ENCODE measurements at places on chromosomes 3 and 15.

- no peak for DNase-seq
These were observed 66.7 kb upstream of the XCR1 start for GRCh38 chr3:46093966-46094365.

GRCh38 chr15:77544162-77544561, 88.5 kb downstream of the LINGO1 start:
- DNase-seq, result no peak

- DNase-seq, result no peak
These were observed 4.4 kb downstream of the FAH start for GRCh38 chr15:80157215-80157614.

- no peak for DNase-seq
These were observed 19.0 kb downstream of the SEMA6D start for GRCh38 chr15:47736143-47736786.

- DNase-seq, result peak; percentile 45
These were observed 28.8 kb upstream of the UBL7 start for GRCh38 chr15:74489518-74490338.

GRCh38 chr15:89444241-89445225, 51.9 kb downstream of the RHCG start:
- no peak for DNase-seq

DNA sequence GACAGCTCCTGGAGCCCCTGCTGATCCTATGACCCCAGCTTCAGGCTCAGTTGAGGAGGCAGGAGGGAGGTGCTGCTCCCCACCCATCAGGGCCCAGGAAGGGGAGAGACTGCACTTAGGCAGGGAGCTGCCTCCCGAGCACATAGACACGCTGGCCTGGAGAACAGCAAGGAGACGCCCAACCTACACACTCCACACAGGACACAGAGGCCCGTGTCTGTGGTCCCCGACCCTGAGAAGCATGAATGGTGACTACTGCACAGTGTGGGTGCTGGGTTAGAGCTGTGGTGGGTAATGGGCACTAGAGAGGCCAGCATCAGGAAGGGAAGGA, 1.1 kb upstream of the HHATL start:
- DNase-seq, result no peak

DNA sequence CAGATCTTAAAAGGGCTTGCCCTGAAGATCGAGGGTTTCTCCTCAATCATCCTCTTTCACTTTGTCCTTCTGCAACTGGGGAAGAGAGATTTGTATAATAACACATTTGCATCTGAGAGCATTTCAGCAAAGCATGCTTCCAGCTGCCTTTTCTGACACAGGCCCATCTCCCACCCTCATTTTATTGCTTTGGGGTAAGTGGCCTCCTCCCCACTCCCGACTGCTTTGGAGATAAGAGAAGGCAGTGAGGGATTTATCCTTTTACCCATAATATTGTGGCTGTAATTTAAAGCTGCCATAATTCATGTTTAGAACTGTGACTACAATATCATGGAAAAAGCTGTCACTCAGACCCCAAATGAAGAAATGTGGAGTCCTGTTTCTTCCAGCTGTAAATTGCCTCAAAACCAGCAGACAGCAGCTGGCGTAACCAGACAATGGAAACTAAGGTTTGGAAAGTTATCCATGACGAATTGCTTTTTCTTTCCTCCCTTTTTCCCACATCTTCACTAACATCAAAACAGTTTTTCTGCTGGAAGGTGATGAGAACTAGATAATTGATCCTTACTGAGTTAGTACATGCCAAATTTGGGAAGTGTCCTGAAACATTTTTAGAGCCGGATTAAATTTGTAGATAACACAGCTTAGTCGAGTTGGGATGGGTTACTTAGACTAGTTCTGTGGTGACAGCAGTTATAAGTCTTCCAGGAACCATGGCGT, 104.2 kb upstream of the PFN2 start:
- DNase-seq, result no peak

- DNase-seq, result no peak
These were observed 60.5 kb downstream of the IGF2BP2 start for GRCh38 chr3:185764163-185764979.

GRCh38 chr3:168088106-168088720, 7.5 kb downstream of the GOLIM4 start:
- DNase-seq, result no peak

DNA sequence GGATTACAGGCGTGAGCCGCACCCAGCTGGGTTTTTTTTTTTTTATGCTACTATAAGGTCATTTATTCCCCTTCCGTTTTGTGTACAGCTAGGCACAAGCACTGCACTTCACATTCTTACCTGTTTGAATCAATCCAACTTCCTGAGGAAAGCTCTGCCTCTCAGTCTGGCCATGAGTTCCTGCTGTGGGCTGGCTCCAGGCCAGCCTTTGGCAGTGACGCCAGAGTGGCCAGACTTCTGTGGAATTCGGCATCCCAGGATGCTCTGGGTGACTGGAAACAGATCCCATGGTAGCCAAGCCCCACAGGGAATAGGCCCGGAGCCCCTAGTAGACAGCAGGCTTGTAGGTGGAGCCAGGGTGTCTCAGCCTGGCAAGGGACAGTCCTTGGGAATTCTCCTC, 21.5 kb upstream of the TIMP4 start:
- DNase-seq, result no peak

- DNase-seq, result no peak
These were observed 27.8 kb downstream of the KLHL6 start for GRCh38 chr3:183527428-183528379.

DNA sequence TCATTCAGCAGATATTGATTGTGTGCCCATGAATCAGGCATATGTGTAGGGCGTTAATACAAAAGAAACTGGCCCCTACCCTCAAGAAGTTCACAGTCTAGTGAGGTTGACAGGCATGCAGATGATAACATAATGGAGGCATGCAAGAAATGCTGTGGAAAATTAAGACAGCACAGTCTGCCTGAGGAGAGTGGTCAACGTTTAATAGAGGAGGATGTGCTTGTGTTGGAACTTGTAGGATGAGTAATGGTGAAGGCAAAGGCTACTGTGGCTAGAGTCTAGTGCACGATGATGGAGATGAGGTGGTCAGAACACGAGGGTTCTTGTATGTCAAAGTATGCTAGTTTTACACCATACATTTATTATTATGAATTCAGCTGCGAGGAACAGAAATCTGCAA, 295.7 kb downstream of the SOX2 start:
- DNase-seq, result no peak

GRCh38 chr15:81024265-81024872, 23.6 kb downstream of the TLNRD1 start:
- DNase-seq, result no peak

GRCh38 chr3:72123908-72124441, 339.0 kb upstream of the PROK2 start:
- DNase-seq, result no peak

DNA sequence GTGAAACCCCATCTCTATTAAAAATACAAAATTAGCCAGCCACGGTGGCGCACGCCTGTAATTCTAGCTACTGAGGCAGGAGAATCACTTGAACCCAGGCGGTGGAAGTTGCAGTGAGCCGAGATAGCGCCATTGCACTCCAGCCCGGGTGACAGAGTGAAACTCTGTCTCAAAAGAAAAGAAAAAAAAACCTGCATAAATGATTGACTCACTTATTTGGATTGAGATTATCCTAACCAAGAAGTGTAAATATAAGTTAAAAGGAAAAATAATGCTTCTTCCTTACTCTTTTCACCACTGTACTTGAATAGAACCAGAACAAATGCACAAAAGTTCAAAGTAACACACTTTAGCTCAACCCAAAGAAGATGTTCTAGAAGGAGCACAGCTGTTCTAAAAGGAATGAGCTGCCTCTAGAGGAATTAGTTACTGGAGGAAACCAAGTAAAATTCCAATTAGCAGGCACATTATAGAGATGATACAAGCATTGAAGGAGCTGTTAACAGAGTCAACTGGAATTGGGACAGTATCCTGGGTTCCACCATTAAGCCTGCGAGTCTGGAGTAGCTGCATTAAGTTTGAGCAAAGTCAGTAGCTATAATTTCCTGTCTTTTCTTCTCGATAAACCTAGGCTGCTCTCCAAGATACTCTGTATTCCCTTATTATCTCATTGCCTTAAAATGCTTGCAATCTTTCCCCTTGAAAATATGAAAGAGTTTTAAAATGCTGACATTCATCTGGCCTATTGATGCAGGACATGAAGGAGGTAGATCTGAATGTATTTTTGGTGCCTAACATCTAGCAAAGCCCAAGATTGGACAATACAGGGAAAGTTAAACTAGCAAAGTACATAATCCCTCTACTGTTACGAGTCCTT, 9.5 kb downstream of the MTHFS start:
- no peak for DNase-seq

- DNase-seq, result no peak
These were observed 317.3 kb downstream of the FGF12 start for GRCh38 chr3:192409838-192410683.

- DNase-seq, result no peak
These were observed 12.9 kb downstream of the SEC11A start for GRCh38 chr15:84702961-84703482.

- no peak for DNase-seq
These were observed 53.9 kb downstream of the TMOD3 start for GRCh38 chr15:51883271-51883837.

GRCh38 chr3:141331377-141332318, 36.7 kb upstream of the ZBTB38 start:
- no peak for DNase-seq

- DNase-seq, result no peak
These were observed 452.8 kb downstream of the NAALADL2 start for GRCh38 chr3:175311946-175312345.

- no peak for DNase-seq
These were observed 11.7 kb downstream of the MRPS22 start for GRCh38 chr3:139355476-139355875.

DNA sequence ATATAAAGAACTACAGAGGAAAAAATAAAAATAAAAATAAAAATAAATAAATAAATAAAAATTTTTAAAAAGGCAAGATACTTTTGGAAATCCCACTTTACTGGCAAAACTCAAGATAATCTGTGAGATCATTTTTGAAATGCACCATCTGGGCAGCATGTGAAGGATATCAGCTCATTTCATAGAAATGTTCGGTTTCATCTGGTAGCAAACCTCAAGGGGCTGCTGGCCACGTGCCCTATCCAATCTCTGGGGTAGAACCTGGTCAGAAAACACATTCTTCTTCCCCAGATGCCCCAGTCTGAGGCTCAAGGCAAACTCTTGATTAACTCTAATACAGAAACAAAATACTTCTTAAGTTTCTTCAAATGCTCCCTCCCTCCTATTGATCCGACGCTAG, 166.0 kb downstream of the FMN1 start:
- no peak for DNase-seq

- no peak for DNase-seq
These were observed 1389.3 kb upstream of the ALCAM start for GRCh38 chr3:103977417-103977816.

GRCh38 chr15:81000624-81001151, at the start of gene TLNRD1:
Gene TLNRD1 (plus strand): TSS chr15:81000923. CDS start chr15:81002272, 1,349 bp downstream.
- DNase-seq, result peak; percentile 69

DNA sequence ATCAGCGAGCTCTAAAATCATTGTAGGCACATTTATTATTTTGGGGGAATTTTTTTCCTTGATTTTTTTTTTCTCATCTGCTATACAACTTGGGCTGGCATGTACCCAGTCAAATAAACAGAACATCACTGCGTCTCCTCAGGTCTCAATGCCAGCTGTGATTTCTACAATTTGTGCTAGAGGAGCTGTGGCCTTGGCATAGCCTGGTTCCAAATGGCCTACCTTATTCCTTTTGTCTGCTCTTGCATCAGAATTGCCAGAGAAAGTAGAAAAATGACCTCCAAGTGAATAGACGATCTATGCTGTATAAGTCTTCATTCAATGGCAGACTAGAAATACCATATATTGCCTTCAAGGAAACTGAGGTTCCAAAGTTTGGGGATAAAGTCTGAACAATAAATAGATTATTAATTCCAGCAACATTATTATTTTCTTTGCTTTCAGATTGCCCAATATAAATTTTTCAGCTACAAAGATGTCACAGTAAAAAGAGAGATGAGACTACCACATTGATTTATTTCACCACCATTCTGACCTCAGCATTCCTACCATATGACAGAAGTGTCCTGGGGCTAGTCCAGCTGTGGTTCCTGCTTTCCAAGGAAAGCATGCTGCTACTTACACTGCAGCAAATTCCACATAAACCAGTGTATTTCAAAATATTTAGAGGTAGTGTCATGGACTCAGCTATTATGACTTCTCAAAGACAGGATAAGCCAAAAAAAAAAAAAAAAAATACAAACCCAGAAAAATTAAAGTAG, 493.9 kb upstream of the ZNF385D start:
- DNase-seq, result no peak

DNA sequence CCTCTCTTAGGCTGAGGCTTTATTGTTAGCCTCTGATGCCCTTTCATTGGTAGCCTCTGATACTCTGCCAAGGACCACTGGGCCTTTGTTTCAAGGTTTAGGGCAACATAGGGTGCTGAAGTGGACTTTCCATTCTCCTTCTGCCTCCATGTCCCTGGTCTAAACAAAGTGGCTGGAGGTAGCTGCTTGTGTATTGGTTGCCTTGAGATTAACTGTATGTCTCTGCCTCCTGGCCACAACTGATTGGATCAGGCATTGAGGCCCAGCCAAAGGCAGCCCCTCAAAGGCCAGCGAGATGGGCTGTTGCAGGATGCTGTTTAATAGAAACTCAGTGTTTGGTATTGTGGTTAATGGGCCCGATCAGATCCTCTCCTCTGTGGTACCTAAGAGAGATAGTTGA, 77.9 kb upstream of the PRR23C start:
- DNase-seq, result no peak

GRCh38 chr3:127482216-127483004, 108.1 kb downstream of the TPRA1 start:
- no peak for DNase-seq

GRCh38 chr3:152183473-152183872, 85.3 kb upstream of the MBNL1 start:
- DNase-seq, result no peak

DNA sequence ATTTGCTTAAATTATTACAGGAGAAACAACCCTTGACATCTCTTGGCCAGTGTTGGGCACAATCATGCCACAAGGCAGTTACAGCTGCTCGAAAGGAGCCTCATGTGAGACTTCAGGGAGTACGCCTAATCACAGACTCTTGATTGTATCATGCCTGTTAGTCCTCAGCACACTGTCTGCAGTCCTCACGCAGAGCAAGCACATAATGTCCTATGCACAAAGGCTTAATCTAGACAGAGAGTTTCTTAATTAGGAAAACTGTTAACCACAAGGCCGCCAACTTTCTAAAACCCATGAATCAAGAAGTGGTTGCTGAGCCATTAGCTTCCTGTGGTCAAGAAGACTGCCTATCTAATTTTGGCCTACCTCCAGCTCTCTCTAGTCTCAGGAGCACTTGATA, 172.0 kb downstream of the UNC13C start:
- no peak for DNase-seq

- no peak for DNase-seq
These were observed 66.3 kb downstream of the CCR1 start for GRCh38 chr3:46141813-46142212.

GRCh38 chr15:99873451-99873850, 140.2 kb upstream of the LYSMD4 start:
- DNase-seq, result no peak

- DNase-seq, result no peak
These were observed 387.8 kb upstream of the THBS1 start for GRCh38 chr15:39192979-39193560.
